ENCODE measurements at places on chromosomes 12 and 14. TPM values are rescaled to one million over a fixed set of nuclear protein-coding genes. Genes with fewer than 3 reads are reported as not detected.

IKBIP gene
- 4.4 TPM for total RNA-seq

RTL1 gene
- not detected for total RNA-seq

SNRNP35 gene
- 23.0 TPM for total RNA-seq

TEAD4 gene
- 6.7 TPM for total RNA-seq

DEPDC4 gene
- 0.47 TPM for total RNA-seq

KLRD1 gene
- 1.4 TPM for total RNA-seq

TMBIM4 gene
- total RNA-seq, result 74.5 TPM

RFX4 gene
- total RNA-seq, result not detected

PLA2G1B gene
- not detected for total RNA-seq

DNA sequence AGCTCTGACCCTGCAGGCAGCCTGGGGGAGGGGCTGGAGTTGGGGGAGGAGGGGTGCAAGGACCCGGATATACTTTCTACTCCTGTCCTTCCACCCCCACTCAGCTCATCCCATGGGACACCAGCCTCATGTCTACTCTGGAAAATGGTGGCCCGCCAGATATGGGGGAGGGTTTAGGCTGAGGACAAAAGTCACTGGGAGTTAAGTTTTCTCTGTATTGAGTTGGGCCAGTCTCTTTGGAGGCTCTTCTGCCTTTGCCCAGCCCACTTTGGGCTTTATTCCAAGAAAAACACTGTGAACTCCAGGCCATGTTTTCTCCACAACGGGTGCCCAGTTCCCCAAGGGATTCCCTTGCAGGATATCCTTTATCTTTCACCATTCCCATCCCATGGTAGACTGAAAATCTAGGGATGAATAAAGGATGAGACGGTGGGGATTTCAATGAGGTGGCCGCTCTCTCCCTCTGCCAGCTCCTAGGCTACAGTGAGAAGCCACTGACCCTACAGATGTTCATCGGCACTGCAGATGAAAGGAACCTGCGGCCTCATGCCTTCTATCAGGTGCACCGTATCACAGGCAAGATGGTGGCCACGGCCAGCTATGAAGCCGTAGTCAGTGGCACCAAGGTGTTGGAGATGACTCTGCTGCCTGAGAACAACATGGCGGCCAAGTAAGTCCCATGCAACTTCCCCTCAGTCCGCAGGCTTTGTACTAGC lies 4.9 kb downstream of the NFATC4 start:
- peaks cover 38% of the 10 kb centered on the region for H3K4me1 ChIP-seq
- H3K27me3 ChIP-seq, result peaks cover 30% of the 10 kb centered on the region
- DNase-seq, result peak; percentile 69
- H3K27ac ChIP-seq, result peak overlapping the region; percentile 71
- no peak overlapping the region for H3K4me3 ChIP-seq
- H3K36me3 ChIP-seq, result peaks cover 9% of the 10 kb centered on the region

- DNase-seq, result peak; percentile 82
- H3K4me1 ChIP-seq, result peaks cover 82% of the 10 kb centered on the region
- H3K4me3 ChIP-seq, result no peak overlapping the region
- H3K27ac ChIP-seq, result peak overlapping the region; percentile 86
- no peaks in the 10 kb centered on the region for H3K36me3 ChIP-seq
These were observed 40.9 kb downstream of the CCDC85C start for GRCh38 chr14:99562856-99563748.

- no peaks in the 10 kb centered on the region for H3K4me1 ChIP-seq
- DNase-seq, result no peak
- peaks cover 9% of the 10 kb centered on the region for H3K27me3 ChIP-seq
- no peak overlapping the region for H3K4me3 ChIP-seq
- no peaks in the 10 kb centered on the region for H3K36me3 ChIP-seq
- no peak overlapping the region for H3K27ac ChIP-seq
These were observed 20.0 kb upstream of the CHST11 start for GRCh38 chr12:104436790-104437189.

DNA sequence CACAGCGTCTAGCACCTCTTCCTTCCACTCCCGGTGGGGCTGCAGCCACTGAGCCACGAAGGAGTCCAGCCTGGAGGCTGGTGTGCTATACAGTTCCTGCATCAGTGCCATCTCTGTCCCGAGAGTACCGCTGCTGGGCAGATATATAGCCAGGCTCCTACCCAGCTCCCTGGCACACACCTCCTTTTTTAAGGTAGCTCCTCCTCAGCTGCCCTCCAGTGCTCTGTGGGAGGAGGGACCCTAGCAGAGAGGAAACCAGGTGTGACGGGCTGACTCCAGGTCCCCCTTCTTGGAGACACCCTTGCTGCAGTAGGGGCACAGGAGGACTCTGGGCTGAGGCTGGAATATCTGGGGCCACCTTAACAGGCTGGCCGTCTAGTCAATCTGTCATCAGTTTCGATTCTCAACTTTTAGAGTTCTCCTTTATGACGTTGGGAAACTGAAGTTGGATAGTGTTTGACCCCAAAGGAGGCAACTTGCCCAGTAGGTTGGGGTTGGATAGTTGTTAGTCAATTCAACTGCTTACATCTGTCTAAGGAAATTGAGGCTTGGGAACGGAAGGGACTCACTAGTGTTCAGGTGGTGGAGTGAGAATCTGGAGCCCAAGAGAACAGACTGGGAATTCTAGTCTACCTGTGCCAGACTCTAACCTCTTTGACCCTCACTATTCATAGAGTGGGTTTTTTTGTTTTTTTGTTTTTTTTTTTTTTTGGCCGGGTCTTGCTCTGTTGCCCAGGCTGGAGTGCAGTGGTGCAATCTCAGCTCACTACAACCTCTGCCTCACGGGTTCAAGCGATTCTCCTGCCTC lies at the start of gene OASL:
Gene OASL (minus strand): TSS at position 386 of the 808 bp plus-strand sequence. CDS start 275 bp downstream, at position 111.
- H3K27me3 ChIP-seq, result peaks cover 17% of the 10 kb centered on the region
- H3K4me1 ChIP-seq, result peaks cover 10% of the 10 kb centered on the region
- no peak for DNase-seq
- peak within 1 kb of the TSS; percentile 67 for H3K4me3 ChIP-seq

DNA sequence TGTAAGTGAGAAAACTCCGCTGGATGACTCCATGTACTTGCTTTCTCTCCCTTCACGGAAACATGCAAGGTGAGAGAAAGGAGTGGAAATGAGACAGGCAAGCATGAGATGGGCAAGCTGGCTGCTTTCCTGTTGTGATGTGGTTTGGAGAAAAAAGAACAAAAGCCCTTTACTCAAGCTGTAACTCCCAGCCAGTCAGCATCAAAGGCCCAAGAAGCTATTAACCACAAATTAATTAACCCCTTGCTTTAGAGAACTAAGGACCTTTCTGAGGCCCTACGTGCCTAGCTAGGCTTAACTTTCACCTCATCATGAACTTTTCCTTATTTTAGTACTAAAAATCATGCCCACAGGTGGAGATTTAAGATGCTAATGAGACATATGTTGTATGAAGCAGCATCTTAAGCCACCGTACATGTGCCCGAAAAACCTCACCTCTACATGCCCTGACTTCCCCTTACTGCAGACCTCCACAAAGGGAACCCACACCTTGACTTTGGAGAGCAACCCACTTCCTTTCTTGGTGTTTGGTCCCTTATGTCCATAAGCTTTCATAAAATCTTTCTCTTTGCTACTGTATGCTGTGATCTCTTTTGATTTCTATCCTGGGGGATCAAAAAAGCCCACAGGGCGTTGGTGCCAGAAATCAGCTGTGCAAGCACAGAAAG lies 87.0 kb downstream of the GALNT8 start:
- DNase-seq, result no peak
- peaks cover 16% of the 10 kb centered on the region for H3K4me1 ChIP-seq
- peaks cover 56% of the 10 kb centered on the region for H3K27me3 ChIP-seq
- H3K36me3 ChIP-seq, result no peaks in the 10 kb centered on the region

- H3K4me1 ChIP-seq, result no peaks in the 10 kb centered on the region
- H3K4me3 ChIP-seq, result no peak overlapping the region
- H3K36me3 ChIP-seq, result peaks cover 11% of the 10 kb centered on the region
- no peak for DNase-seq
These were observed 44.5 kb downstream of the NUBPL start for GRCh38 chr14:31605702-31606101.

- DNase-seq, result no peak
- H3K4me1 ChIP-seq, result no peaks in the 10 kb centered on the region
- H3K4me3 ChIP-seq, result no peak overlapping the region
- H3K36me3 ChIP-seq, result peaks cover 100% of the 10 kb centered on the region
- no peaks in the 10 kb centered on the region for H3K27me3 ChIP-seq
- no peak overlapping the region for H3K27ac ChIP-seq
These were observed 23.8 kb downstream of the ZNF891 start for GRCh38 chr12:133106253-133106652.

DNA sequence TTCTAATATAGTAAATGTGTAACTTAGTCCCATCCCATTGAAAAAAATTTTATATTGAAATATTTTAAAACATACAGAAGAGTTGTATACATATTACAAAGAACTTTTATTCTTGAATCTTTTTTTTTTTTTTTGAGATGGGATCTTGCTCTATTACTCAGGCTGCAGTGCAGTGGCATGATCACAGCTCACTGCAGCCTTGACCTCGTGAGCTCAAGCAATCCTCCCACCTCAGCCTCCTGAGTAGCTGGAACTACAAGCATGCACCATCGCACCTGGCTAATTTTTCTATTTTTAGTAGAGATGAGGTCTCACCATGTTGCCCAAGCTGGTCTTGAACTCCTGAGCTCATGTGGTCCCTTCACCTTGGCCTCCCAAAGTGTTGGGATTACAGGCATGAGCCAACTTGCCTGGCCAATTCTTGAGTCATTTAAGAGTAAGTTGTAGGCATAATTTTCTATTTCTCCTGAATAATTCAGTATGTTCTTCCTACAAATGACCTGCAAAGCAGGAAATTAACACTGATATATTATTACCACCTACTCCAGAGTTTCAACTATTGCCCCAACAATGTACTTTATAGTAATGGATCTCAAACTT lies 153.0 kb upstream of the BMP4 start:
- H3K4me3 ChIP-seq, result no peak overlapping the region
- no peaks in the 10 kb centered on the region for H3K27me3 ChIP-seq
- H3K36me3 ChIP-seq, result no peaks in the 10 kb centered on the region
- H3K27ac ChIP-seq, result no peak overlapping the region
- no peak for DNase-seq
- H3K4me1 ChIP-seq, result peaks cover 23% of the 10 kb centered on the region

- H3K36me3 ChIP-seq, result no peaks in the 10 kb centered on the region
- H3K4me3 ChIP-seq, result no peak overlapping the region
- H3K27me3 ChIP-seq, result peaks cover 7% of the 10 kb centered on the region
These were observed 1.9 kb downstream of the CACNA2D4 start for GRCh38 chr12:1916371-1917171.

GRCh38 chr14:63848890-63849289 lies 3.9 kb upstream of the SYNE2 start:
- H3K36me3 ChIP-seq, result no peaks in the 10 kb centered on the region
- no peak overlapping the region for H3K4me3 ChIP-seq
- H3K27ac ChIP-seq, result peak overlapping the region; percentile 43
- H3K27me3 ChIP-seq, result no peaks in the 10 kb centered on the region

GRCh38 chr14:69617796-69618195 lies 6.4 kb downstream of the SUSD6 start:
- no peaks in the 10 kb centered on the region for H3K36me3 ChIP-seq
- no peaks in the 10 kb centered on the region for H3K27me3 ChIP-seq
- H3K4me3 ChIP-seq, result no peak overlapping the region
- H3K4me1 ChIP-seq, result peaks cover 98% of the 10 kb centered on the region
- DNase-seq, result no peak

DNA sequence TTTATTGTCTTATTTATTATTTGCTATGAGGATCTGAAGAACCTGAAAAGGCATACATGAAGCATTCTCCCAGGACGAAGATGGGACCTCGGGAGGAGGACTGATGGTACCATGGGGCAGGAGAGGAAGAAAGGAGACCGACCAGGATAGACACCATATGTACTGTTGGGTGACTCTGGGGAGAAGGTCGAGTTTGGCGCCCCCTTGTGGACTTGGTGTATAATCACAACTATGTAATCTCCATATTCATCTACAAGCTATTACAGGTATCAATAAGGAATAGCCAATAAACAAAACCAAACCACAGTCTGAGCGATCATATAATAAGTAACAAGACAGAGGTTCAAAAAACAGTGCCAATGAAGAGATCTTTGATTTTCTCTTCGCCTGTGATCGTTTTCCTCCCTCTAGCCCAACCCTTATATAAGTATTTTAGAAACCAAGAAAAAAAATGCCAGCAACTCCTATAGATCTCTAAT lies 139.1 kb downstream of the SPTSSA start:
- H3K4me3 ChIP-seq, result no peak overlapping the region
- no peaks in the 10 kb centered on the region for H3K36me3 ChIP-seq
- no peak overlapping the region for H3K27ac ChIP-seq
- H3K27me3 ChIP-seq, result no peaks in the 10 kb centered on the region
- no peaks in the 10 kb centered on the region for H3K4me1 ChIP-seq
- DNase-seq, result peak; percentile 34

- H3K4me3 ChIP-seq, result no peak overlapping the region
- H3K4me1 ChIP-seq, result peaks cover 5% of the 10 kb centered on the region
- no peak overlapping the region for H3K27ac ChIP-seq
- no peaks in the 10 kb centered on the region for H3K36me3 ChIP-seq
- no peaks in the 10 kb centered on the region for H3K27me3 ChIP-seq
These were observed 236.4 kb downstream of the PCNX1 start for GRCh38 chr14:71143381-71144290.

DNA sequence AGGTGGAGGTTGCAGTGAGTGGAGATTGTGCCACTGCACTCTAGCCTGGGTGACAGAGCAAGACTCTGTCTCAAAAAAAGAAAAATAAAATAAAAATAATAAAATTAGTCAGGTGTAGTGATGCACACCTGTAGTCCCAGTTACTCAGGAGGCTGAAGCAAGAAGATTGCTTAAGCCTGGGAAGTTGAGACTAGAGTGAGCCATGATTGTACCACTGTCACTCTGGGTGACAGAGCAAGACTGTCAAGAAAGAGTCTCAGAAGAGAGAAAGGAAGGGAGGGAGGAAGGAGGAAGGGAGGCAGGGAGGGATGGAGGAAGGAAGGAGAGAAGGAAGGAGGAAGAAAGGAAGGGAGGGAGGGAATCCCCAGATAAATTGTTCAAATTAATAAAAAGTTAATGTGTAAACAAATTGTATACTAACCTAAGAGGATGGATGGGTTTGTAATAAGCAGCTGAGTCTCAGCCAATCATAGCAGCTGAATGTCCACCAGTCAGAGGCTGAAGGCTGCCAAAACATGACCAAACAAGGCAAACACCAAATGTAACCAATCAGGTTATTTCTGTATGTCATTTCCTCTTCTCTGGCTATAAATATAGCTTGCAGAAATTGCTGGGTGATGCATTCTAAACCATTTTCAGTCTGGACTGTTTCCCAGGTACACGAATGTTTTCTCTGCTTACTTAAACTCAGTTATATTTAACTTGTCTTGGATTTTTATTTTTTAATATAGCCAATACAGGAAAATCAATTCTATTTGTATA lies 6.1 kb upstream of the CDCA4 start:
- no peak overlapping the region for H3K4me3 ChIP-seq
- no peak for DNase-seq
- no peaks in the 10 kb centered on the region for H3K27me3 ChIP-seq
- H3K27ac ChIP-seq, result no peak overlapping the region
- no peaks in the 10 kb centered on the region for H3K36me3 ChIP-seq
- peaks cover 7% of the 10 kb centered on the region for H3K4me1 ChIP-seq

- no peaks in the 10 kb centered on the region for H3K4me1 ChIP-seq
- H3K36me3 ChIP-seq, result no peaks in the 10 kb centered on the region
- H3K27me3 ChIP-seq, result no peaks in the 10 kb centered on the region
- no peak for DNase-seq
These were observed 98.3 kb downstream of the RTN1 start for GRCh38 chr14:59772233-59772632.

Data from left ventricle myocardium inferior (tissue), 1 donor.